ENCODE measurements at places on chromosomes 6 and 20.

DNA sequence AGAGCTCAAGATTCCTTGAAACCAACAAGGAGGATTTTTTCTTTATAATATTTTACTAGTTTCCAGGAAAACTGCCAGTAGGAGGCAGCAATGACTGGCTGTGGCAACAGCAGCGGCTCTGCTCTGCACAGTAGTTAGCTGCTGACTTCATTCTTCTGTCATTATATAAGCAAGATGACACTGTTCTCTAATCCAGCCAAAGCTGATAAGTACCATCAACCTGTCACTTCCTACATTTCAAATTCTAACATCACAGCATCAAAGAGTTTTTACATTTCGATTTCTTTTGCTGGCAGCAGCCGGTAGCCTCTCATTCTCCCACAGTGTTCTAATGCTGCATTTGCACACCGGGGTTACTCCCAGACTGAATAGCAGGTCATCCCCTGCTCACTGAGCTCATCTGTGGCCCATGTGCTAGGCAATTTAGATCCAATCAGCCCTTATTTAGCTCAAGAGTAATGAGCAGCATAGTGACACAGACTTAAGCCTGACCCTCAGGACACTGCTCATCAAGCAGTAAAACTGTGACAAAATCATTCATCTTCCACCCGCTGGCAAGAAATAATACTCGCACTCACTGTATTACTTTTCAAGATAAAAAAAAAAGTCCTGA is 67.8 kb downstream of the MMS22L start:
- DNase-seq = peak; percentile 81

GRCh38 chr6:137982418-137983189 is 115.5 kb downstream of the TNFAIP3 start:
- DNase-seq = no peak

GRCh38 chr20:63044204-63044600 is 37.4 kb upstream of the BHLHE23 start:
- no peak for DNase-seq

GRCh38 chr6:37922563-37922962 is 103.0 kb downstream of the ZFAND3 start:
- DNase-seq = no peak

GRCh38 chr6:19734061-19734460 is 103.1 kb upstream of the ID4 start:
- no peak for DNase-seq

DNA sequence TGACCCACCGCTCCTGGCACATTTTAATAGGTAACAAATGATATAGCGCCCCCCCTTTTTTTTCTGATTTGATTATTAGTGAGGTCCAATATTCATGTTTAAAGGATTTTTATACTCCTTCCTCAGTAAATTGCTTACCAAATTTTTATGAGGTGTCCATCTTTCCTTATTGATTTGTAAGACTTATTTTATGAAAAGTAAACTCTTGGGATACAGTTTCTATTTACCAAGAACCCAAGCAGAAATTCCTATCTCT is 25.1 kb downstream of the TRIM27 start:
- DNase-seq = no peak

- DNase-seq = no peak
Measured at GRCh38 chr6:103799971-103800670, 1059.6 kb downstream of the HACE1 start.
